ENCODE measurements at places on chromosomes 3 and 15. TPM values are rescaled to one million over a fixed set of nuclear protein-coding genes. Genes with fewer than 3 reads are reported as not detected.

MELTF gene
- 2.9 TPM for total RNA-seq

IGDCC3 gene
- total RNA-seq: 19.8 TPM

TMEM62 gene
- total RNA-seq: 7.3 TPM

IQCB1 gene
- total RNA-seq: 20.0 TPM

ZIC4 gene
- 0.05 TPM for total RNA-seq

- ATAC-seq: no peak
Measured at GRCh38 chr3:110856916-110857315, 214.7 kb upstream of the NECTIN3 start.

DNA sequence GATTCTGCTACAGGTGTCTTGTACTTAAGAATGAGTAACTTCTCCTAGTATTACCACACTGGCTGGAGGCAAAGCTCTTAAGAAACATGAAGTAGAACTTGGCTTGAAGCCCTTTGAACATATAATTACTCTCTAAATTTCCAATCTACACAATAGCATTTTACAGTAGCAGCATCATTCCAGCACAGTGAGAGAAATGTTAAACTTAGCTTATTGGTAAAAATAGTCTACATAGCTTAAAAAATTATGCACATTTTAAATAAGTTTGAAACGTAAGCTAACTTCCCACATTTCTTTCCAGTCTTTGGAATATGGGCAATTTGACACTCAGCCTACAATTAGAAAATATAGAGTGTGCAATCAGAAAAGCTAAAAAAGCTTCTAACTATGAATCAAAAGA is 32.8 kb upstream of the TOP2B start:
- ATAC-seq: no peak

DNA sequence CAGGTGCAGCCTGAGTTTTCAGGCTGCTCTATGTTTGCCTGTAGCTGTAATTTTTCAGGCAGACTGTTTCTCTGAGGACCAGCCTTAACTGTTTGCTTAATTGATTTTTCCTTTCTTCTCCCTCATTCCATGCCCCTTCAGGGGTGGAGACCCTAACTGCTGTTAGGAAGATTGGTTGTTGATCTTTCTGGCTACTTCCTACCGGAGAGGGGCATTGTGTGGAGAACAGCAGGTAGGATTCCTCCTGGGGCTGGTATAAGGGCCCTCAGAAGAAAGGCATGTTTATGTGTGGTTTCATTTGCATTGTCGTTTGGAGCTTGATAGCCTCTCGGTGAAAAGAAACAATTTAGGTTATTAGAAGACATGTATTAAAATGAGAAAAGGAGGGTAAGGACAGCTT is 56.9 kb upstream of the GOLGA6L2 start:
- no peak for ATAC-seq

GRCh38 chr15:22949074-22949547 is 31.1 kb downstream of the CYFIP1 start:
- peak; percentile 82 for ATAC-seq

DNA sequence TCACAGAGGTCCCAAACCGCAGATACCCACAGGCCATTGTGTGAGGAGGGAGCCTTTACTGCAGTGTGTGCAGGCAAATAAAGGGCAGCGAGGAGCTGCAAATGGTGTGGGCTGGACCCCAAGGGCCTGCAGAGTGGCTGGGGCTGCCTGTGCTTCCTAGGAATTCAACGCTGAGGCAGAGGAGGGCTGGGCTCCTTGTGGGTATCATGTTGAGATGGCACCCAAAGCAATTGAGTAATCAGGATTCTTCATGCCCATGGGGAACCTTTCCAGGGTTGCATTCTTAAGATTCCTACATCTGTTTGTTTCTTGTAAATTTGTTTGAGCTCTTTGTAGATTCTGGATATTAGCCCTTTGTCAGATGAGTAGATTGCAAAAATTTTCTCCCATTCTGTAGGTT is 85.4 kb upstream of the LIPC start:
- no peak for ATAC-seq

GRCh38 chr3:188220988-188221818 is 67.2 kb downstream of the LPP start:
- no peak for ATAC-seq

DNA sequence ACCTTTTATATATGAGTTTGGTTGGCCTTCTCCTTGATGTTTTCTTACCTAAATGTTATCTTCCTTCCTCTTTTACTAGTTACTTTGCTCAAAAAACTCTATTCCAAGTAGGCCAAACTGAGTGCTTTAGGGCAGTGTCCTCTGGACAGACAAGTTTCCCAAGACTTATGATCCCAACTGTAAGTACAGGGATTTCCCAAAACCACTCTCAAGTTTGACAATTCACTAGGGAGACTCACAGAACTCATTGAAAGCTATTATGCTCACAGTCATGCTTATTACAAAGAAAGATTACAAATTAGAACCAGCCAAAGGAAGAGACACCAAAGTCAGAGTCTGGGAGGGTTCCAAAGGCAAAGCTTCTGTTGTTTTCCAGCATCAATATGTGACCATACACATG is 534.2 kb upstream of the ALCAM start:
- ATAC-seq: no peak

DNA sequence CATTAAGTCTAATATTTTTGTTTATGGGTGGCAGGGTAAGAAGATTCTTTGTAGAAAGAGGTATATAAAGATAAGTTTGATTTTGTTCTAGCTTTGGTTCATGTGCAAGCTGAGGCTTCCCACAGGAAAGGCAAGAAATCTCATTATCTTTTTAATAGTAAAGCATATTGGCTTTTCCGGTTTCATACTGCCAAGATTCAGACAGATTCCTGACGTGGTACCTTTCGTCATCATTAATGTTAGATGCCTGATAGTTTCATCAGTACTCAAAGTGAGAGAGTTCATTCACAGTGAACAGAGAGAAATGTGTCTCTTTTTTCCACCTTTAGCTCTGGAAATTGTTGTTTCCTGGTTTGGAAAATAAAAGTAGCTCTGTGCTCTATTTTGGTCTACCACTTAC is 16.5 kb downstream of the TPM1 start:
- no peak for ATAC-seq

GRCh38 chr3:77919244-77919643 is 879.3 kb downstream of the ROBO2 start:
- ATAC-seq: no peak

- ATAC-seq: no peak
Measured at GRCh38 chr15:29952225-29952624, 130.0 kb upstream of the TJP1 start.

DNA sequence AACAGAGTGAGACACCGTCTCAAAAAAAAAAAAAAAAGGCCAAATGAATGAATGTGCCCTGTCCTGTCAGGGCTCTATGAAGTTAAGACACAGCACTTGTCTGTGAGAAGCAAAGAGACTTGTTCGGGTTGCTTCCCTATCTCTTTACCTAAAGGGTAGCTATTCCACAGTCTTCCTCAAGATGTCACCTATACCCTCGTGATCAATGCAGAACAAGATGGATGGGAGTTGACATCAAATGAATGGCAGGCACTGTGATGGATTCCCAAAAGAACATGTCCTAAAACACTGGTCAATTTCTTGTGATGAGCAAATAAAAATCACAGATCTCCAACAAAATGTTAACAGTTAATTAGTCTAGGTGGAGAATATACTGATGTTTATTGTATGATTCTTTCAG is 9.5 kb downstream of the TADA3 start:
- no peak for ATAC-seq

GRCh38 chr15:82680200-82681102 is 29.2 kb downstream of the AP3B2 start:
- peak; percentile 92 for ATAC-seq

DNA sequence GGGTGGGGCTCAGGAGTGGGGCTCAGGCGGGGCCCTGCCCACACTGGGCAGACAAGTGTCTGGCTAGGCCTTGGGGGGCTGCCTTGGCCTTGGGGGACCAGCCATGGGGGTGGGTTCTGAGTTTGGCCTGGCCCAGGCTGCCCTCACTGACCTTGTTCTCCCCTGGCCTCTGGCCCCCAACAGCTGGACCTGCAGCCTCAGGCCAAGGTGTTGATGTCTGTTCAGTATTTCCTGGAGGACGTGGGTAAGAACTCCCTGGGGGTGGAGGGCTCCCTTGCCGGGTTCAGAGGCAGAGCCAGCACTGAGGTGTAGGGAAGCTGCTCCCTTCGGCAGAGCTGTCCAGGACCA is 20.0 kb downstream of the PRKCD start:
- no peak for ATAC-seq

- no peak for ATAC-seq
Measured at GRCh38 chr3:189049458-189050236, 122.1 kb upstream of the TPRG1 start.

DNA sequence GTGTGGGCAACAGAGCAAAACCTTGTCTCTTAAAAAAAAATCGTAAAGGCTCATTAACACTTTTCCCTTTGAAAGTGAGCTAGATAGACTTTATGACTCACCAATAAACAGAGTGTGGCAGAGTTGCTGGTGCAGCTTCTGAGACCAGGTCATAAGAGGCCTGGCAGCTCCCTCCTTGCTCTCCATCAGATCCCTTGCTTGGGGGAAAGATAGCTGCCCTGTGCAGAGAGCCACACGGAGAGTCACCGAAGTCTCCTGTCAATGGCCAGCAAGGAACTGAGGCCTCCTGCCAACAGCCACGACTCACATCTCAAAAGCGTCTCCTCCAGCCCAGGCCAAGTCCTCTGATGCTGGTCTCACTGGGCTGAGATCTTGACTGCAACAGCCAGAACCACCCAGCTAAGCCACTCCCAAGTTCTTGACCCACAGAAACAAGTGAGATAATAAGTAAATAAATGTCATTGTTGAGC is 8.7 kb upstream of the GP9 start:
- ATAC-seq: no peak

DNA sequence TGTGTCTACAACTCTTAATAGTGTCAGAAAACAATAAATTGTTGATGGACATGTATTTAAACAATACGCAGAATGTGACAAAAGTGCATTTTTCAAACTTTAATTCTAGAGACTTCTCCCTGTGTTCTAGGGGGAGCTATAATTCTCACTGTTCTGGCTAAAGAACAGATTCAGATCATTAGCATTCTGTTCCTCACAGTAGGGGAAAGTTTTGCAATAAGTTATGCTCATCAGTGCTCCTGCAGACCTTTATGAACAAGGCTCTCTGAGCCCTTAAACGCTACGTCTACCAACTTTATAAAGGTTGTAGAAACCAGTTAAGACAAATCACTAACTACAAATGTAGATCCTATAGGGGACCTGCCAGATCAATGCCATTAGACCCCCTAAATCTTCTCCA is 444.2 kb downstream of the SQOR start:
- no peak for ATAC-seq

- no peak for ATAC-seq
Measured at GRCh38 chr3:33975463-33975862, 177.0 kb downstream of the PDCD6IP start.

- no peak for ATAC-seq
Measured at GRCh38 chr3:120286465-120286864, 1.4 kb upstream of the GPR156 start.

DNA sequence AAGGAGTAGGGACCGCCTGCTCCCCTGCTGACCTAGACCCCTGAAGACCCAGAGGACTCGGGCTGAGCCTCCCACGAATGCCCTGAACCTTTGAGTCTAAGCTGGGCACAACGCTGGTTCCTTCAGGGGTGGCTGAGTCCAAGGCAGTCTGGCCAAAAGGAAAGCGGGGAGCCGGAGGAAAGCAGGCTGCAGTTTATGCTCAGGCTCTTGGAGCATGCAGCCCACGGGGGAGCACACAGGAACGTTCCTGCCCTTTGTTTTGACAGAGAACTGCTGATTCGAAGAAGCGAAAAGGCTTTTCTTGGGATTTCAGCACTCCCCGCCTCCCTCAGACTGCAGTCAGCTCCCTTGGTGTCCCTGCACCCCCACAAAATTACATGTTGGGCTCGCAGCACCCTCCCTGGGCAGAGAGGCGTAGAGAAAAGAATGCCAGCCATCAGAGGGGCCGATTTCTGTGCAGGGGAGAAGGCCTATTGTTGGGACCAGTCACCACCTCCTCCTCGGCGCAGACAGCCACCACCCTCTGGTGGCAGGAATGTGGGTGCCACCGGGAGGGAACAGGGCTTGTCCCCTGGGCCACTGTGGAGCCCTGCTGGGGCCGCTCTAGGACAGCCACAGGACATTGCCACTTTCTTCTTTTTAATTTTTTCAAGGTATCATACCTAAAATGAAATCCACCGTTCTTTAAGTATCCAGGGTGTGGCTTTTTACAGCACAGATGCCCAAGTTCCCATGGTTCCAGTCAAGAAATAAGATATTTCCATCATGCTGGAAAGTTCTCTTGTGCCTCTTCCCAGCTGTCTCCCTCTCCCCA is 72.2 kb downstream of the SMAD6 start:
- peak; percentile 95 for ATAC-seq

Measured in motor neuron (in vitro differentiated cells).